Activated naive CD4-positive, alpha-beta T cell treated with Interleukin-2 at 50 U/mL for 16 hours (primary cell): ENCODE measurements at places on chromosomes 5 and 9.
A peak's percentile ranks its signal among the peaks of the same experiment; 100 is the strongest.

GRCh38 chr5:72093824-72094223, 13.5 kb upstream of the MAP1B start:
- DNase-seq, result no peak

DNA sequence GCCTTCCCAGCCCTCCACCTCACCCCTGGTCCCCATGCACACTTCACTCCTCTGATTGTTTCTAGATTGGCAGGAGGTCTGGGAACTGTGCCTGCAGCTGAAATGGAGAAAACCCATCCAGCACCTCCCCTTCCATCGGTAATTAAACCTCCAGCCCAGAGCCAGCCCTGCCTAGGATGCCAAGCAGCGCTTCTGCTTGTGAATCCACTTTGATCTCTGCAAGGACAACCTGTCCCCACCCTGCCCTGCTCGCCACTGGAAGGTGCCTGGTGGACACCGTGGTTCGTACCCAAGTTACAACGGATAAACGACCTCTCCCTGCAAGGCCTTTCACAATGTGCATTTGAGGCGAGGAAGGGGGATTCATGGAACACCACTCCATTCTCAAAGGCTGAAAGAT, 50.6 kb downstream of the IRX2 start:
- DNase-seq, result no peak

DNA sequence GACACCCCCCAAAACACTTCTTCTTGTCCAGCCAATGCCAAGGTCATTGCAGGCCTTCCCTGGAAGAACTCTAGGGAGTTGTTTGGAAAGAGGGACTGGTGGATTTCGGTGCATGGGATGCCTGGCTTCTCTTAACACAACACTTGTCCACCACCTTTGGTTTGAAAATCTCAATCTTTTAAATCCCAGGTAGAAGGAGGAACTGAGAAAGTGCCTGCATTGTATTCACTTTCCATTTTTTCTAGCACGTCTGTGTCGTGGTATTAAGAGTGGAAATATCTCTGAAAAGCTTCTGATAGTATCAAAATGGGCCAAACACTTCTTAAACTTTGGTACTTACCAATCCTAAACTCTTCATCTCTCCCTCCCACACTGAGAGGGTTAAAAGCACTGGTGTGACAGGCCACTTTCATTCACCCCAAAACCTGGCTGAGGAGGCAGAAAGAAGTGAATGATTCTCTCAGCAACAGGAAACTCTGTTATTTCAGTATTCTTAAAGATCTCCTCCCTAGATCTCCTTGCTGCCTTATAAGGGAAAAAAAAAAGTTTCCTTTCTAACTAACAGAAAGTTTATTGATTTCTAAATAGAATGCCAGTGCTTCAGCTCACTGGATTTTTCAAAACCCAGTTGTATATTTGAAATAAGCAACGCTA, 3.9 kb upstream of the NFIB start:
- DNase-seq, result no peak

DNA sequence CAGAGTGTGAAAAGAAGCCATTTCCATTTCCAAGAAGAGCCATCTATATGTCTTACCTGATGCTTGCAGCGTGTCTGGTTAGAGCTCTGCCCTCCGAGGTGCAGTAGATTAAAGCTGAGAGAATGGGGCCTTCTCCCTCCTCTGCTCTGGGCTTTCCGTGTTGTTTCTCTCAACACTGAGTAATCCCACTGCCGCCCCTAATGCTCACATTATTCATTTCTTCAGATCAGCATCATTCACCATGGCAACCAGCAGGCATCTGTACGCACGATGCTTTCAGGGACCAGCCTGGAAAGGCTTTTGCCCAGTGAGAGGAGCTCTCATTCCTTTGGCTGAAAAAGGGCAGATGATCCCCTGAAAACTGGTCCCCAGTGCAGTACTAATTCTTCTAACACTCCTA, 79.6 kb downstream of the CYFIP2 start:
- peak; percentile 32 for DNase-seq

- DNase-seq, result no peak
These were observed 9.5 kb downstream of the HABP4 start for GRCh38 chr9:96459268-96460007.
